Dorsolateral prefrontal cortex (tissue), 122 donors: ENCODE measurements at places on chromosomes 4 and X.

DNA sequence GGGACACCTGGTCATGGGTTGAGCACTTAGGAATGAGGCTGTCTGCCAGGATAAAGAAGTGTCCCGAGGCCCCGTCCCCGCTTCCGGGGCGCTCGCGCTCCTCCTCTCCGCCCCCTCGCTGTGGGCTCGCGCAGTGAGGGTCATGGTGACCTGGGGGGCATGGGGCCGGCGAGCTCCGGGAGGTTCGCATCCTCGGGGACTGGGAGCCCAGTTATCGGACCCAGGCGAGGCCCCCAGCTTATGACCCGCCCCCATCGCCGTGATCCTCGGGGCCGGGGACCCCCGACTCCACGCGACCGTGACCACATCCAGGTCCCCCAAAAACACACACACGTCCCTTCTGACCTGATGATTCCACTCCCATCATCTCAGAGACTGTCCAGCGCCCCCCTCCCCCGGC is 35.3 kb upstream of the SRPX start:
- DNase-seq, result no peak

- DNase-seq, result no peak
Observed at GRCh38 chrX:66110112-66110511, 53.9 kb upstream of the HEPH start.

- peak; percentile 54 for DNase-seq
Observed at GRCh38 chr4:90127706-90128345, 632 bp downstream of the CCSER1 start.

DNA sequence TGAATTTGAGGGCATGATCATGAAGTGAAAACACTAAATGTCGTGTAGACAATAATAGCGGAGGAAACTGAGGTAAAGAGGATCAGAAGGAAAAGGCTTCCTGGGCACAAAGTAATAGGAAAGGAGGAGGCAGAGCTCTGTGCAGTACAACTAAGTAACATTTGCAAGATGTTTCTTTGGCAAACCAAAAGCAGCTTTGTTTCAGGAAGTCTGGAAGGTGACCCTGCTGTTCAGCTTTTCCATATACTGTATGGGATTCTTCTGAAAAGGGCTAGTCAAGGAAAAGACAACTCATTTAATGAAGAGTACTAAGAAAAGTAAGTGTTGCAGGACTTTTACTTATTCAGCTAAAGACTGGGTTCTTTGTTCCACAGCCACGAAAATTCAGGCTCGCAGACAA is 463.1 kb downstream of the PCDH7 start:
- DNase-seq, result no peak

- no peak for DNase-seq
Observed at GRCh38 chr4:103673983-103674382, 45.8 kb downstream of the TACR3 start.

DNA sequence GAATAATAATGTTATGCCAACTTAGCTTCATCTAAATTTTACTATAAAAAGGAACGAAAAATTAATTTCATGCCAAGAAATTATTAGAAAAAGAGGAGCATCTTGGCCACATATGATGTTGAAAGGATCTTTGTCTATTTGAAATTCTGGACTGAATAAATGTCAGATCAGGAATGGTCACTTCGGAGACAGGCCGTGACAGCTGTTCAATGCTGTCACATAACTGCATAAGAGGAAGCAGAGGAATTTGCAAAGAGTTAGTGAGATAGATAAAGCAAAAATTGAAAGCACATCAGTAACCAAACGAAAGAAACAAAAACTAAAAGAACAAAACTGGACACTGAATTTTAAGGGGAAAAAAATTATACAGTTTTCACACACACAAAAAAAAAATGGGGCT is 100.9 kb downstream of the GASK1B start:
- DNase-seq, result no peak

GRCh38 chrX:111608724-111609123 is 72.2 kb upstream of the ALG13 start:
- DNase-seq, result no peak

- DNase-seq, result no peak
Observed at GRCh38 chrX:84487365-84488353, 14.6 kb downstream of the HDX start.

GRCh38 chrX:151974336-151975227 is at the start of gene GABRE:
Gene GABRE (minus strand): TSS chrX:151974676. CDS start chrX:151974625, 51 bp downstream.
- no peak for DNase-seq

DNA sequence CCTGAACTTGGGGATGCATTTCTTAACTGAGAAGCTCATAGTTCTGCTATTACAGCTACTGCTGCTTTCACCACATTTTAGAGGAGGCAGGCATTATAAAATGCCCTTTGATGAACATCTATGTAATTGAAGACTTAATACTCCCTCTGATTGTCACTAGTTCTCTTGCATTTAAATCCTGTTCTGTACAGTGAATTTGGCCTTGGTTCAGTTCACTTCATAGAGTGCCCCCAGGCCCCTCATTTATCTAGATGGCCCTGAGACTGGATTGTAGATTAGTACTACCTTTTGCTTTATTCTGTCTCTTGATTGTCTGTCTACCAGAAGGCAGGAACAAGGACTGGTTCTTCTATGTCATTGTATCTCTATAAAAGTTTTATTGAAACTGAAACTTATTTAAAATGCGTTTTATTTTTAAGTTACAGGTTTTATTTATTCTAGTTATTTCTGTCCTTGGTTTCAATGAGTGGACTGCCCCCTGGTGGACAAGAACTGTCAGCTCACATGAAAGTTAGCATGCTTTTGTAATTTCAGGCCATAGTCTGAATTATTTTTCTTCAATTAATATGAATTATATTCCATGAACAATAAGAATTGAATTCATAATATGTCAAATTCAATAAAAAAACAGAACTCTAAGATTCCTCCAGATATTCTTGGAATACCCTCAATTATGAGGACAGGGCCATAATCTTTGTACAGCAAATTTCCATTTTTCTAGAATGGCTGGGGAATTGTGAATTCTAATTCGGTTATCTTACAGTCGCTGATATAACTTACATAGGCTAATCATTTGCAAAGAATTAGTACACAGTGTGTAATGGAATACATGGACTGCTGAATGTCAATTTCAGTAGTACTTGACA is 47.2 kb upstream of the TMEM33 start:
- no peak for DNase-seq

- DNase-seq, result no peak
Observed at GRCh38 chrX:151698485-151698884, 3.2 kb downstream of the PRRG3 start.

DNA sequence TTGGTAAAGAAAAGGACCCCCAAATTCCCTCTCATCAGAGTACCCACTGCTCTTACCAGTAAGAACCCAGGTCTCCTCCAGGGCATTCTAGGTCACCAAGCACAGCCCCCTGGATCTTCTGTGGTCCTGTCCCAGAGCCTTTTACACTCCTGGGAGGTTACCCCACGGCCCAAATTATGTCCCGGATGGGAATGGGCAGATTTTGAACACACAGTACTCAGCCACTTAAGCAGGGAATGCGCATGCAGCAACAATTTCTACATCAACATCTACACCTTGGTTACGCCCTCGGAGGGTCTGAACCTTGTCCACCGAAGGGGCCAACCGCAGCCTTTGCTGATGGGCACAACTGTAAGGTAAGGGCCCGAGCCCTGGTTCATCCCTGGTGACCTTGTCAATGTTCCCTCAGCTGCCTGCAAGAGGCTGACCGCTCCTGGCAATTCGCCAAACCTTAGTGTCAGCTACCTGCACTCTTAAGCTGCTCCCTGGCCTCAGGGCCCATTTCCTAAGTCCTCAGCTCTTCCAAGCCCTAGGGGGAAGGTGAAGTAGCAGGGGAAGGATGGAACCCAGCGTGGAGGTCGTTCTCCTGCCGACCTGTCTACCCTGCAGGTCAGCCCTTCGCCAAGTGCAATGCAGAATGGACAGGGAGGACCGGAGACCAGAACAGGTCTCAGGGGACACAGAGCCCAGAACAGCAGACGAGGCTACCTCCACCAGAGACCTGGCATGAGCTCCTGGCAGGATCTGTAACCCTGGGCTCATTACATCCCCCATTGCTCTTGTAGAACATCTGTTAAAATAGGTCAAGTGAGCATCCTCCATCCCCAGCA is 5.9 kb downstream of the TIMP1 start:
- DNase-seq, result no peak

DNA sequence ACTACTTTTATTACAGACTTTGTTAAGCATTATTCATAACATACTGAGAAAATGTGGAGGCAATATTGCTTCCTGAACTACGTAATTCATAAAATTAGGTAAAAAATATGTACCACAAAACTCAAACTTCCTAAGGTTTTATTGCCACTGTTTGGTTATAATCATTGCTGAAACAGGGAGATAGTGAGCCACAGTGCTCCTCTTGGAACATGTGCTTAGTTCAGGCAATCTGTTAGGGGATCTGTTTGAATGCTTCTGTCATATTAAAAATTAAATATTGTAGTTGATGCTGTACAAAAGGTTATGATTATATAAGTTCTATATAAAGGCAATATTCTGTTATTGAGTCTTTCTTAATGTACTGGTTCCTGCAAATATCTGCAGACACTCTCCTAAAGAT is 480.7 kb downstream of the GRXCR1 start:
- DNase-seq, result no peak

DNA sequence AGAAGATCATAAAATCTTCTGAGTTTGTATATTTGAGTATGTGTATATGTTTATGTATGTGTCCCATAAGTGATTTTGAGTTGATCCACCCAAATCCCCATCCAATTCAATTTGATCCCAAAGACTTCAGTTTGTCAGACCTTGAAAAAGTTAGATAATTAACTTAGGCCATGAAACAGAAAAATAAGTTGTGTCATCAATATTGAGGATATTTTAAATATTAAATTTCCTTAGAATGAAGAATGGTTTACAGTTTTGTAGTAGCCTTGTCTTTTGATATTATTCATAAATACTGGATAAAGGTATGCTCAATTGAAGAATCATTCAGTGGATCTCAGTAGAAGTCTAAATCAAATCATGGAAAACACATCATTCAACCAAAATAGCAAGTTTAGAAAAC is 864.4 kb upstream of the INTU start:
- DNase-seq, result no peak

GRCh38 chr4:121777625-121778024 is 12.7 kb upstream of the SMIM43 start:
- no peak for DNase-seq

DNA sequence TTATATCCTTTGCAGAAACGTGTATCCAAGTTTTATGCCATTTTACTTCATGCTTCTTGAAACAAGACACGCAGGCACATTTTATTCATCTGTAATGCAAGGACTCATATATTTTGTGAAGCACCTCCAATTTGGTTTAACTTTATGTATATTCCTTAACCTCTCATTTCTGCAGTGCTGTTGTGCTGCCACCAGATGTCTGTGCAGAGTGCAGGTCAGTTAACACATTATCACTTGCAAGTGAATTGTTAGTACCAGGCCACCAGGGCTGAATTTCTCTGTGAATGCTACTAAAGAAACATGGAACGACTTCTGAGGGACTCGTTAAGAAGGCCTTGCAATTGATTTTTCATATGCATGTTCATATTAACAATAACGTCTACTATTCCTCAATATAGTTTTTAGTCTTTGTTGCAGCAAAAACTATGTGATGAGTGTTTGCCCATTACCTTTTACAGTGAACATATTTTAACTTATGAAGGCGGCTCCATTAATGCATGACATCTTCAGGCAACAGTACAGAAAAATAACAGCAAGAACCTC is 770.3 kb downstream of the NLGN4X start:
- no peak for DNase-seq

- no peak for DNase-seq
Observed at GRCh38 chrX:17226736-17227135, 148.3 kb upstream of the NHS start.

GRCh38 chr4:35182451-35182850 is 1061.9 kb downstream of the ARAP2 start:
- DNase-seq, result no peak

DNA sequence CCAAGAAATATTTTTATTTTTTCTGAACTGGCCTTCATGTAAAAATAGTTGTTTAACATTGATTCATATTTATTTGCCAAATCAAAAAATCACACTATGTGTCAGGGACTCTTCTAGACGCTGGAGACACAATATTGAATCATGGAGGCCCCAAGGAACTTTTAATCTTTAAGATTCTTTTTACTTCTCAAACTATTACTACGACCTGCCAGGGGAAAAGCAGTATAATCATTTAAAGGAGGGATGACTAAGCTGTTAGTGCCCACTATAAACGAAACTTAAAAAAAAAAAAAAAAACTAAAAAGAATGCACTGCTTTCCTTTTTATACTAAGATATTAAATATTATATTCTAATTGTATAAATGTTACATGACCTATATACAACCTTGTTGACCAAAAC is 84.7 kb downstream of the PPA2 start:
- DNase-seq, result no peak

DNA sequence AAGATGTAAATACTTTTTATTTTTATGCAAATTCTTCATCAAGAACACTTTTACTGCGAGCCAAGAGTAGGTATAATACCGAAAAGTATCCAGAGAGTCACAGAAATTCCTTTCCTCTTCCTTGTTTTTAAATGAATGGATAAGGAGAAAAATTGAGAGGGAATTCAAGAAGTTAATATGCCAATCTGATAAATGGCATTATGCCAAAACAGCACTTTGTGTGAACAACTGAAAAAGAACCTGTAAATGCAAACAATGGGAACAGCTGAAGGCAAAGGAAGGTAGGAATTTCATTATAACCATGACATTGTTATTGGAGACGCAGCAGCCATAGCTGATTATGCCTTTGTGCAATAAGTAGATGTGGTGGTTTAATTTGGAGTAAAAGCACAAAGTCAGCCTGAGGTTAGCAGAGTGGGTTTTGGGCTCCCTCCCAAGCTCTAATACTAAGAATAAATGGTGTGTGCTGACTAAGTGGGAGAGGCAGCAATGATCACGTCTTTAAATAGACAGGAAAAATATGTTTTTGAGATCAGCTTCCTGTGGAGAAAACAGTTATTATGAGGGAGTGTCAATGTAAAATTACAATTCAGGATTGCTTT is 209.8 kb upstream of the NDST4 start:
- DNase-seq, result no peak

- DNase-seq, result no peak
Observed at GRCh38 chr4:95059663-95060062, 301.9 kb downstream of the BMPR1B start.

GRCh38 chr4:17112292-17112659 is 213.8 kb upstream of the LDB2 start:
- DNase-seq, result no peak

GRCh38 chr4:54683616-54684346 is 26.0 kb downstream of the KIT start:
- DNase-seq, result no peak
